AG09309 (cell line): ENCODE measurements at places on chromosomes 2 and 18.

DNA sequence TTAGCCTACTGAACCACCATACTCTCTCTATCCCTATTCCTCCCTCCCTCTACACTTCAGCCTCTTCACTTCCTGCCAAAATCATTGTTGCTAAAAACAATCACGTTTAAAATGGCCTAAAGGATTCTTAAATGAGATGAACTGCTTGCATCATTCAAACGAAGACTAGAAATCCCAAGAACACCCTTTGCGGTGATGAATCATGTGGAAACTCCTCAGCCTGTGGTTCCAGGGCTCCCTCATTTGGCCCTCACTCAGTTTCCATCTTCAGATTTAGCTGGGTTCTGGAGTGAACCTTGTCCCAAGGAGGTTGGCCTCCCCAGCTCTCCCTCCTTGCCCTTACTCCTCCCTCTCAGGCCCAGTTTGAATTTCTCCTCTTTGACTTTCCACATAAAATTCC is 125.6 kb upstream of the CDC42EP3 start:
- peak; percentile 77 for DNase-seq

- DNase-seq: no peak
Measured at GRCh38 chr2:230749111-230749510, 36.5 kb downstream of the CAB39 start.

DNA sequence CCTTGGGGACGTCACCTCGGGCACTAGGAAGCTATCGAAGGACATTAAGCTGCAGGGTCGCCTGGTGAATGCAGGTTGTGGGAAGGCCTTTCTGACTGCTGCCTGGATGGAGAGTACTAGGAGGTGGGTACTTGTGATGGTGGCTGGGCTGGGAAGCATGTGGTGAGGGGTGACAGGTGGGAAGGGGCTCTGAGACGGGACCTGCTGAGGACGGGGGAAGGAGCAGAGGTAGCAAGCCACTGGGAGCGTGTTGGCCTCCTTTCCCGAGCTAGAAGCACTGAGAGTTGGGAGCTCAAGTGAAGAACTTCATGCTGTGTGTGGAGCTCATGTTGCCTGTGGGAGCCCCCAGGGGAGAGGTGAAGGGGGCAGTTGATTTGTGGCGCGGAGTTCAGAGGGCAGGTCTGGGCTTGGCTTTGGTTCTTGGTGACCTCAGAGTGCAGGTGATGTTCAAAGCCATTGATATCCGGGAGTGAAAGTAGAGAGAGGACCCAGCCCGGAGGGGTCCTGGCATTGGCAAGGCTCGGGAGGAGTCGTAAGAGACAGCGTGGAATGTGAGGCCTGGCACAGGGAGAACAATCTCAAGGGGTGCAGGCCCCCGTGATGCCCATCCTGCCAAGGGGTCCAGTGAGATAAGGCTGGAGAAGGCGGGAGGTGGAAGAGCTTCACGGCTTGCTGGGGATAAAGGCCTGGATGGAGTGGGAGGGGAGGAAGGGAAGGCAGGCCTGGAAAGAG is 13.2 kb downstream of the MROH2A start:
- no peak for DNase-seq

DNA sequence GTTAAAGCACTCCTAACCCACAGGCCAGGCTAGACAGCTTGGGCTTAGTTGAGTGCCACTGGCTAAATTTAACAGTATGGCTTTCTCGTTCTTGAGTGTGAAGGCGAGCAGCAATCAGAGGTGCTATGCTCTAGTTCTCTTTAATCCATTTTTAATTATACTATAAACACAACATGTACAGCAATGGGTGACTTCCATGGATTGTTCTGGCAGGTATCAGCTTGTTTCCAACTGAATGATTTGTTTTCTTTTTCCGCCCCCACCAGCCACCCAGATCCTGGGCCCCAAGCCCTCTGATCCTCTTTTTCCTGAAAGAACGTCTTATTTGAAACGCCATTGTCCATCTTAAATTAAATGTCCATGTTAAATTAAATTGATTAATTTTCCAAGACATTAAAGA is 244.8 kb downstream of the IKZF2 start:
- DNase-seq: no peak

DNA sequence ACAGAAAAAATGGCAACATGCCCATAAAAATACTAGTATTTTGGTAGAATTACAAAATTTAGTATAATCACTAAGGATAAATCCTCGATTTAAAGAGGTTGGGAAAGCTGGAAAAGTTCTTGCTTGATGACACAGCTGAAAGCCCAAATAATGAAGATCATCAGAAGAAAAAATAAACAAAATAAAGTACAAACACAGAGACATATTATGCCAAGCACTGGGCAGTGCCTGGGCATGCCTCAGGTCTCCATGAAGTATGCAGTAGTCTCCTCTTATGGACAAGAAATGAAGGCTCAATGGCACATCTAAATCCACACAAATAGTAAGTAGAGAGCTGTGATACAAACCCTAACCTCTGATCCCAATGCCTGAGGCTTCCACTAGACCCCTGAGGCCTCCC is 57.7 kb downstream of the RNU4ATAC start:
- no peak for DNase-seq

- DNase-seq: no peak
Measured at GRCh38 chr18:75656035-75656434, 228.5 kb upstream of the SMIM21 start.

GRCh38 chr2:163934131-163934530 is 198.3 kb upstream of the FIGN start:
- no peak for DNase-seq

DNA sequence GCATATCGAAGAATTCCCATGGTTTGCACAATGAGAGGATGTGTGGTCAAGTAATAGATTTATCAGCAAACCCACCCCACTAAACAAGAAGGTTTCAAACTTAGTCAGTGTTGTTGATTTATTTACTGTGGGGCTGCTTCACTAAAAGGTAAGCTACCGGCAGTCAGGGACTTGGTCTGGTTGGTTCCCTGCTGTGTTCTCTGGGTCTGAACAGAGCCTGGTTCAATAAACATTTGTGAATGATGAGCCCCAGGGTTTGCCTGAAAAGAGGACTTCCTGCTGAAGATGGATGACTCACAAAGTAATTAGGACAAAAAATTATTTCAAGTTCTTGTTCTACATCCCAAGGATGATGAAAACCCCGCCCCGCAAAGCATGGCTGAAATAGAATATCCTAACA is 108.3 kb downstream of the SPP2 start:
- no peak for DNase-seq

GRCh38 chr18:72667932-72668331 is 123.8 kb upstream of the CBLN2 start:
- no peak for DNase-seq

- DNase-seq: no peak
Measured at GRCh38 chr2:55010915-55011314, 39.3 kb downstream of the RTN4 start.

DNA sequence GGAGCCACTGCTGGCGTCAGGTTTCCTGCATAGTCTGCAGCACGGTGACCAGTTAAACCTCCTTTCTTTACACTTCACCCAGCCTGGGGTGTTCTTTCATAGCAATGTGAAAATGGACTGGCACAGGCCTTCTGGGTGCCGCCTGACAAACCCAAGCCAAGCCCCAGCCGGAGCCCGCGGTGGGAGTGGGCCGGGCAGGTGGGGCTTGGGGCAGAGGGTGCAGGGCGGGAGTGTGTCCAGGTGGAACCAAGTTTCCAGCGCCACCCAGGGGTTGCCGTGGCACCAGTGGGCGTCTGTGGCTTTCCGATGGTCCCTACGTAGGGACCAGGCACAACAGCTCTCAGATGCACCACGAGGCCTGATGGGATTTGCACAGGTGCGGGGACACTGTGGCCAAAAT is 75.8 kb downstream of the RTP5 start:
- DNase-seq: no peak

GRCh38 chr2:12236136-12236844 is 480.4 kb upstream of the TRIB2 start:
- DNase-seq: peak; percentile 11

- no peak for DNase-seq
Measured at GRCh38 chr2:173631127-173631460, 276.4 kb downstream of the CDCA7 start.

DNA sequence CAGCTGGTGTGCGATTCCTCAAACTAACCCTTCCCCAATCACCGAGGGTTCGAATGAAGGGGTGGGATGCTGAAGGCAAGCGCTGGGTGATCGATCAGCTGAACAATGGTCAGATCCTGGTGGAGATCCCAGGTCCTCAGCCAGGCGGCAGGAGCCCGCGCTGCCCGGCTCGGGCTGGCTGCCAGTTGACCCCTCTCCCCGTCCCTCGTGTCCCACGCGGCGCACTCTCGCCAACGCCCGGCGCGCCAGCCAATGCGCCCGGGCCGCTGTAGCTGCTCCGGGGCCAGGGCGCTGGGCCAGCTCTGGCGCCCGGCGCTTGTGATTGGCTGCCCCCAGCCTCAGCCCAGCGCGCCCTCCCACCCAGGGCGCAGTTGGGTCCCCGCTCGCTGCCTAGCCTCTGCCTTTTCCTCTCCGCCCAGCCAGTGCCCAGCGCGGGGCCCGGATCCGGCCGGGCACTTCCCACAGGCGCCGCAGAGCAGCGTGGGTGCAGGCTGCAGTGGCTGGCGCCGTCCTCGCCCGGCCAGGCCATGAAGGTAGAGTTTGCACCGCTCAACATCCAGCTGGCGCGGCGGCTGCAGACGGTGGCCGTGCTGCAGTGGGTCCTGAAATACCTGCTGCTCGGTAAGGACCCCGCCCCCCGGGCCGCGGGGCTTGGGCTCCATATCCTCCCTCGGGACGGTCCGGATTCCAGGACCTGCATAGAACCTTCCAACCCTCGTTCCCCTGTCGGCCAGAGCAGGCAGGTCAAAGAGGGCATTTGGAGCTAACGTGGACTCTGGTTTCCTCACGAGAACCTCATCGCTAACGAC is at the start of gene MOGAT1:
Gene MOGAT1 (plus strand): TSS at position 400 of the 809 bp plus-strand sequence. CDS start 128 bp downstream, at position 528.
- DNase-seq: no peak

DNA sequence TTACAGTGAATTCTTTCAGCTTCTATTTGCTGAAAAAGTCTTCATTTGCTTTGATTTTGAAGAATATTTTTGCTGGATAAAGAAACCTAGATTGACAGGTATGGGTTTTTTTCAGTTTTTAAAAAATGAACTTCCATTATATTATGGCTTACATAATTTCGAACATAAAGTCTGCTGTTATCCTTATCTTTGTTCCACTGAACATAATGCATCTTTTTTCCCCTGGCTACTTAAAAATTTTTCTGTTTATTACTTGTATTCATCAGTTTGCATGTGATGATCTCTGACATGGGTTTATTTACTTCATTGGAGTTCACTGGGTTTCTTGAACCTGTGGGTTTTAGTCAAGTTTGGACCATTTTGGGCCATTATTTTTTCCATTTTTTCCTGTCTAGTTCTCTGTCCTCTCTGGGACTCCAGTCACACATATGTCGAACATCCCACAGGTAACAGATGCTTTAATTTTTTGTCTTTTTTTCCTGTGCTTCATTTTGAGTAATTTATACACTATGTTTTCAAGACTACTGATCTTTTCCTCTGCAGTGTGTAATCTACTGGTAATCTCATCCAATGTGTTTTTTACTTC is 33.1 kb downstream of the SEC11C start:
- no peak for DNase-seq

GRCh38 chr2:88321449-88322248 is 130.8 kb downstream of the FOXI3 start:
- no peak for DNase-seq
